A549 treated with Hydrocortisone at 1 μM for 4 hours (cell line): ENCODE measurements at places on chromosomes 3 and 15. TPM values are rescaled to one million over a fixed set of nuclear protein-coding genes. Genes with fewer than 3 reads are reported as not detected.

The FAM174B gene
- total RNA-seq = 7.0 to 9.3 TPM (median 8.0 TPM) in 5 replicates

The GOLGA6L9 gene
- total RNA-seq = 1.5 to 2.6 TPM (median 2.3 TPM) in 5 replicates

The FANCD2OS gene
- not detected in 5 replicates for total RNA-seq

The CCR8 gene
- total RNA-seq = not detected in 5 replicates

The PLS1 gene
- 8.8 to 11.7 TPM (median 10.3 TPM) in 5 replicates for total RNA-seq

The HIGD2B gene
- not detected in 5 replicates for total RNA-seq
